Hindlimb muscle (tissue), 1 donor: ENCODE measurements at places on chromosomes 5 and 9. TPM values are rescaled to one million over a fixed set of nuclear protein-coding genes. Genes with fewer than 3 reads are reported as not detected.

DNA sequence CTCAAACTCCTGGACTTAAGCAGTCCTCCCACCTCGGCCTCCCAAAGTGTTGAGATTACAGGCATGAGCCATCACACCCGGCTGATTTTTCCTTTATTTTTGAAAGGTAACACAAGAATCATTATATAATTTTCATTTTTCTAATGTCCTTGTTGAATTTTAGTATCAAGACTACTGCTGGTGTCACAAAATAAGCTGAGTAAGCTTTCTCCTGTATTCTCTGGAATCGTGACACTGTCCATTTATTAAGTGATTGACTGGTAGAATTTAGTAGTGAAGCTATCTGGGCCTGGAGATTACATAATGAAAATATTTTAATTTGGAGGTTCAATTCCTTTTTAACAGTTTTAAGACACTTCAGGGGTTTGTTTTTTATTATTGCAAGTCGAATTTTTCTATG is 9.5 kb downstream of the CDK20 start:
- DNase-seq, result no peak

DNA sequence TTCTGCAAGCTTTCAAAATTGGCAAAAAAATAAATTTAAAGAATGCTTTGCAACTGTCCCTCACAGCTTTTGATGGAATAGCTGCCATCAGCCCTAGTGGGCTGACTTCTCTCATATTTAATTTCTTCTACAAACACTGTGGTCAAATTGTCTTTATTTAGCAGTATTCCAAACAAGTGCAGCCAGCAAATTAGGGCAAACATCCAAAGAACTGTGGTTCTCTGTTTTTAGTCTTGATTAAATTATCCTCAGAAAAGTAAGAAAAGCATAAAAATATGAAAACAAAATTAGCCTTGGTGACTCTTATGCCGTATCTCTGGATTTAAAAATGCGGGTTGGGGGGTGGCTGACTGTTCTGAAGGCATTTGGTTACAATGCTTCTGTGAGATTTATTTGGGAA is 95.8 kb upstream of the RETREG1 start:
- DNase-seq, result no peak

DNA sequence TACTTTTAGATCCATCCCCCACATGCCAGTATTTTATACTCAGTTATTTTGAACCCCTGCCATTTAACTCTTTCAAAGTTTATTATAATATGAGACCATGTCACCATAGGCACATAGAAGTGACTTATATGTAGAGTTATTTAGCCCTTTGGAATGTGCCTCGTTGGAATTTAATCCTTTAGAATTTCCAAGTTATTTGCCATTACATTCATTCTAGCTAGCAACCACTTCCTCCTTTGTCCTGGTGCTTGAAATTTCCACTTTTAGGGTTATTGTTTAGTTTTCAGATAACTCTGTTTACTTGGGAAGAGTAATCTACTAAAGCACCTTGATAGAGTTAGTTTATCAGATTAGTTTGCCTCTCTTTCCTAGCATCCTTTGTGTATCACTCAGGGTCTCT is 82.8 kb upstream of the TLE1 start:
- DNase-seq, result no peak

- no peak for DNase-seq
Measured at GRCh38 chr9:69499407-69499806, 172.8 kb downstream of the APBA1 start.

DNA sequence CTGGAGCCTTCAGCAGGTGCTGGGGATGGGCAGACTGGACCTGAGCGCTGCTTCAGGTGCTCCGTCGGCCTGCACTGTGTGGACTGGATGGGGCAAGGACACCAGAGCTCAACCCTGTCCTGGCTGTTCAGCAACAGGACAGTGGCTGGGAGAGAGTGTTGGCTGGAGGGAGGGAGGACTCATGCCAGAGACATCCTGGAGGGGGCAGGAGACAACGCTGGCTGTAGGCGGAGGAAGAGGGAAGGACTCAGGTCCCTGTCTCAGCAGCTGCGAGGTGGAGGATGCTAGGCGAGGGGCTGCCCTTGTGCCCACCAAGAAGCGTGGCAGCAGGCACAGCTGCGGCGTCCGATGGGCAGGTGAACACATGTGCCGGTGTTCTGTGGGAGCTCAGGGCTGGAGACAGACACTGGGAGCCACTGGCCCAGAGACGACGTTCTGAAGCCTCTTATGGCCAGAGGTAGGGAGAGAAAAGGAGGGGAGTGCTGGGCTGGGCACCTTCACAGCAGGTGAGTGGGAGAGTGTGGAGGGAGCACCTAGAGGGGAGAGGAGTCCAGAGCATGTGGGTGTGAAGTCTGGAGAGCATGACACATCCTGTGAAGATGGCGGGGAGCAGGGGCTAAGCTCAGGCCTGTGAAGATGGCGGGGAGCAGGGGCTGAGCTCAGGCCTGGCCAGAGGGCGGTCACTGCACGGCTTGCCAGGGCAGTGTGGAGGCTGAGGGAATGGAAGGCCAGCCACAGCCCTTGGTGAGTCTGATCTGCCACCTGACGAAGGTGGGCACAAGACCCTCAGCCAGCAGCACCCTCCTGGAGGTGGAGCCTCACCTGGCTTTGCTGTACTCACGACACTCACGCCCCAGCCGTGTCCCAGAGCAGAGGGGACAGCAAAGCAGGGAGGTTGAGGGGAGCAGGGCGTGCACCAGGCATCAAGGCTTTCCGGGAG is 79.1 kb upstream of the FCN1 start:
- DNase-seq, result no peak

- DNase-seq, result no peak
Measured at GRCh38 chr5:81146031-81146430, 87.1 kb upstream of the CKMT2 start.

DNA sequence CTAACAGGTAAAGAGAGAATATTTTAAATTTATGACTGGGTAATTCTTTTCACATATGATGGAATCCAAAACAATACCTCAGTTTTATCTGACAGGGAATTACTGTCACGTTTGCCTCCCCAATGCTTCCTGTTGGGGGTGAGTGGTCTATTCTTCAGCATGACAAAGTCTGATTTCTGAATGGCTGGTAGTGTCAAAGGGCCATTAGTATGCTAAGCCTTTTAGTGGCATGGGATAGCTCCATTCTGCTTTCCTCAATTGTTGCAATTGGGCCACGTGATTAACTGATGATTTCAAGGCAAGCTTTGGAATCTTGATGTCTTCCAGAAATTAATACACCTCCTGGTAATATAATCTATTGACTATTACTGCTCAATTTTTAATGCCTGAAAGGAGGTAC is 14.7 kb upstream of the NDUFS4 start:
- no peak for DNase-seq

GRCh38 chr5:77935506-77936364 is 159.6 kb upstream of the TBCA start:
- no peak for DNase-seq

The ESM1 gene
- 2.3 TPM for polyA plus RNA-seq

The OTULINL gene
- polyA plus RNA-seq, result 3.4 TPM

The FAM169A gene
- polyA plus RNA-seq, result 0.44 TPM

The PLAC8L1 gene
- 1.3 TPM for polyA plus RNA-seq

The FOXD4L3 gene
- not detected for polyA plus RNA-seq
